Endothelial cell of umbilical vein (primary cell): ENCODE measurements at places on chromosomes 4 and X. TPM values are rescaled to one million over a fixed set of nuclear protein-coding genes. Genes with fewer than 3 reads are reported as not detected.

DNA sequence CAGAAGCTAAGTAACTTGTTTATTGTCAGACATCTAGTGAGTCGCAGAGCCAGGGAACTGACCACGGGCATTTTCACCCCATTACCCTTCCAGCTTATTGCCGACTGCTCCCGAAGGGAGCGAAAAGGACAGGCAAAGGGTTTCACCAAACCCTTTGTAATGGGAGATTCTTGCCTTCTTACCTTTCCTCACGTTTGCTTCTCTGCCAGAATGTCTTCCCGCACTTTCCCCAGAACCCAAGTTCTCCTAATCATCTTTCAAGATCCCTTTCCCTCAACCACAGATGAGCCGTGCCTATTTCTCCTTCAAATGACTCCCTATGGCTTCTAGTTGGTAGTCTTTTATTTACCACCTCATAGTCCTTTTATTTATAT, 520 bp upstream of the SRP72 start:
- DNase-seq = no peak

- DNase-seq = peak; percentile 56
These were observed 14.9 kb upstream of the LOC101059915 start for GRCh38 chrX:71652405-71652804.

RAI2 gene
- 0.25 and 0.91 TPM in 2 replicates for total RNA-seq

DNA sequence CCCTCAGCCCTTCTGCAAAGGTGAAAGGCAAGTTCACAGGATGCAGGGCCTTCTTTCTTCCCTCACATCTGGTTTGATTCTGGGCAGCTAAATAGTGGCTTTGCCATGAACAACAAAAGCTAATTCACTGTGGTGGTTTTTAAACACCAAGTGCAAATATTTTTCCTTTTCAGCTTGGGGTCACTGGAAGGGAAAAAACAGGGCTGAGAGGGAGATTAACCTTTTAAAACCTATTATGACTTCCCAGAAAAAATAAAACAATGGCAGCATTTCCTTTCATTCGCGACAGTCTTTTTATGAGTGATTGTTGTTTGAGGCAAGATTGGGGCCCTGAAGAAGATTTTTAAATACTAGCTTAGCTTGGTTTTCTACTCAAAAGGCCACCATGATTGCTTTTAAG, 103.7 kb upstream of the SCML1 start:
- peak; percentile 70 for DNase-seq

- DNase-seq = no peak
These were observed 8.1 kb downstream of the WDFY3 start for GRCh38 chr4:84958434-84958833.

DNA sequence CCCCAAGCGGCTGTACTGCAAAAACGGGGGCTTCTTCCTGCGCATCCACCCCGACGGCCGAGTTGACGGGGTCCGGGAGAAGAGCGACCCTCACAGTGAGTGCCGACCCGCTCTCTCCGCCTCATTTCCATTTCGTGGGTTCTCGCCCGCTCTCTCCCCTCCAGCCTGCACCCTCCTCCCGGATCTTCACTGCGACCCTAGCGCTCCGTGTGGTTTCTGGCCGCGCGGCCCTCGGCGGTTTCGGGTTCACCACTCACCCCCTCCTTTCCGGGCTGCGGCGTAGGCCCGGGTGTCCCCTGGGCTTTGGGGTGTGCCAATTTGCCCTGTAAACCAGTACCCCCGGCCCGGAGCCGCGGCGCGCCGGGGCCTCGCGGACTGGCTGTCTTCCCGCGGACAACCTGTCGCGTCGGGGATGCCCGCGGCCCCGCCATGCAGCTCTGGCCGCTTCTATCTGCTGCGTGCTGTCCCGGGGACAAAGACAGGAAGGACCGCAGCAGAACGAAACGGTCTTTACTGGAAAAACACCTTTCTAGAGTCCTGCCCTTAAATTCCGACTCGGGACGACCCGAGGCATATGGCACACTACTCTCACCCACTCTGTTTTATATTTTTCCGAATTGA, 737 bp downstream of the FGF2 start:
- peak; percentile 55 for DNase-seq

AFF2 gene
- 0.07 TPM in 1 of 2 replicates, not detected in the other for total RNA-seq

UGT2B17 gene
- total RNA-seq = not detected in 2 replicates

ASB9 gene
- 5.6 and 7.6 TPM in 2 replicates for total RNA-seq

ARSJ gene
- 44.0 and 50.0 TPM in 2 replicates for total RNA-seq

DNA sequence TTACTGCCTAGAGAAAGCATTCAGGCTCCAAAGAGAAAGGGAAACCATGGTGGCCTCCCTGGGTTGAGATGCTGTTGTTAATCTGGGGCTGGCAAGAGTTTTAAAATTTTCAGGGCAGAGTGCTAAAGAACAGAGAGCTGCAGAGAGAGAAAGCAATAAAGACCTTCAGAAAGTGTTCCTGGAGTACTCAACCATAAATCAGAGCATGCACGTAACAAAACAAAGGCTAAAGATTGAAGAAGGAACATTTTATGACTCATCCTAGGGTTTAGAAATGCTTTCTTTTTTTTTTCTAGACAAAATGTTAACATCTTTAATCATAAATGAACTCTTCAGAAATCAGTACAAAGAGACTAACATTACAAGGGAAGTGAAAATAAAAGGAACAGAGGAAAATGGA, 562.3 kb upstream of the NDST4 start:
- no peak for DNase-seq
